ENCODE measurements at places on chromosomes 4 and X.

DNA sequence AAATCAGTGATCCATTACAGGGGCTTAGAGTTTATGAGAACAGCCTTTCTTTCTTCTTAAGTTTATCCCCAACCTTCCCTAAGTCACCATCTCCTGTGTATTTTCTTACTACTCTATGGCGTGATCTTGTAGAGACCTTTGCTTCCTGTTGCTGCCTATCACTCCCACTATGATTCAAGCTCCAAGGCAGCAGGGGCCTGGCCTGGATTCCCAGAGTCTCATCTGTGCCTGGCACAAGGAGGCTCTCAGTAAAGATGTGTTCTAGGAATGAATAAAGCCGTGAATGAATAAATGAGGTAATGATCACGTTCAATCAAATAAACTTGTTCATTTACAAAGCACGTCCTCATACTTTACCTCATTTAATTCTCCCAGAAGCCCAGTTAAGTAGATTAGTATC, 45.4 kb downstream of the CC2D2A start:
- DNase-seq = no peak

DNA sequence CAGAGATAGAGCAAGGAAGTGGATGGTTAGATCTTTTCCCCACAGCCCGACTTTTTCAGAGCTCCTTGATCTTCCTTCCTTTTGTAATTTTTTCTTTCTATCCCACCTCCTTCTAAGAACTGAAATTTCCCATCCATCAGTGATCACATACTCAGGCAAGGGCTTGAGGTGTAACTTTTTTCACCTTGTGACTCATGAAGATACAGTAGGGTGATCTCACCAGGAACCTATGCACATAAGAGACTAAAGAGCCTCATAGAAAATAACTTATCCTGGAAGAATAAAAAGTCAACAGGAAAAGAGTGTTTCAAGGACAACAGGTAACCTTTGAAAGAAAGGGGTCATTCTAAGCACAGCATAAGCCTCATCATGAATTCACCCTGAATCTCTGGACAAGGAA, 131.2 kb upstream of the HCCS start:
- DNase-seq = no peak

DNA sequence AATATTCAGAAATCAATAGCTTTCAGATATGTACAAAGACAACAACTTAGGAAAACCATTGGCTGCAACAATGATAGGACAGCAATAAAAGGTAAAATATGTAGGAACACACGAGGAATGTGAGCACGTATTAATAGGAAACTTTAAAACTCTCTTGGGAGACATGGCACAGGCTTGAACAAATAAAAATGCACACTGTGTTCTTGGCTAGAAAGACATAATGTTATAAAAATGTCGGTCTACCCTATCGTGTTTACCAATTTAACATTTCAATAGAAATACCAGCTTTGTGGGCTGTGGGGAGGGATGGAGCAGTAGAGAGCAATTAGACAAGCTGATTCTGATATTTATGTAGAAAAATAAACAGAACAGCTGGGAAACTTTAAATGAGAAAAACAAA, 69.0 kb upstream of the FAM9B start:
- no peak for DNase-seq

- DNase-seq = no peak
These were observed 125.0 kb downstream of the SPCS3 start for GRCh38 chr4:176444741-176445140.

DNA sequence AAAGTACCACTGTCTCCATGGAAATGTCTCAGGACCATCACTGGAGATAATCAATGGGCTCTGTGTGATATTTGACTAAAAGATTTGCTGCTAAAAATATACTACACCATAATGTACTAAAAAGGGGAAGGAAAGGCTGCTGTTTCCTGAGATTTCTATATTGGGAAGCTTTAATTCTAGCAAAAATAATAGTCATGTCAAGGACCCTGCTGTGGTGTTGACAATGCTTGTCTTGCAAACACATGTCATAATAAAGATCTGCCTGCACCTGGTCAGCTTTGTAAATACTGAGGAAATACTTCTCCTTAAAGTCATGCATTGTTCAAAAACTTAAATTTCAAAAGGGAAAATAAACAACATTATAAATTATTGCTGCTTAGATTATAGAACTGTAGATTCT, 417.9 kb downstream of the GPM6A start:
- DNase-seq = no peak

DNA sequence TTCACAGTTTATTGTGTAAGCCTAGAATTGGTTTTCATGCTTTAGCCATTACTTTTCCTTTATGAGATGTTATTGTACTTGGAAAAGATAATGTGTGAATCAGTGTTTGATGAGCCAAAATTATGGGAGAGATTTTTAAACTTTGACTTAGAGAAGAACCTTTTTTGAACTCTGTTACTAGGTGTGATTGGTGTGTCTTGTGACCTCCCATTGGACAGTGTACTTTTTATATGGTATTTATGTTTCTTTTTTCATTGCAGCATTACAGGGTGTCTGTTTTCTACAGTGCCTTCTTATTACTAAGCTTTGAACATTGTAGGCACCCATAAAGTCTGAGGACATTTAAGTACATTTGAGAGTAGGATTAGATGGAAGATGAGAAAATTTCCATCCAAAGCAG, 91.1 kb downstream of the SLC4A4 start:
- DNase-seq = no peak

GRCh38 chrX:100194082-100194775, 215.8 kb downstream of the PCDH19 start:
- DNase-seq = no peak

DNA sequence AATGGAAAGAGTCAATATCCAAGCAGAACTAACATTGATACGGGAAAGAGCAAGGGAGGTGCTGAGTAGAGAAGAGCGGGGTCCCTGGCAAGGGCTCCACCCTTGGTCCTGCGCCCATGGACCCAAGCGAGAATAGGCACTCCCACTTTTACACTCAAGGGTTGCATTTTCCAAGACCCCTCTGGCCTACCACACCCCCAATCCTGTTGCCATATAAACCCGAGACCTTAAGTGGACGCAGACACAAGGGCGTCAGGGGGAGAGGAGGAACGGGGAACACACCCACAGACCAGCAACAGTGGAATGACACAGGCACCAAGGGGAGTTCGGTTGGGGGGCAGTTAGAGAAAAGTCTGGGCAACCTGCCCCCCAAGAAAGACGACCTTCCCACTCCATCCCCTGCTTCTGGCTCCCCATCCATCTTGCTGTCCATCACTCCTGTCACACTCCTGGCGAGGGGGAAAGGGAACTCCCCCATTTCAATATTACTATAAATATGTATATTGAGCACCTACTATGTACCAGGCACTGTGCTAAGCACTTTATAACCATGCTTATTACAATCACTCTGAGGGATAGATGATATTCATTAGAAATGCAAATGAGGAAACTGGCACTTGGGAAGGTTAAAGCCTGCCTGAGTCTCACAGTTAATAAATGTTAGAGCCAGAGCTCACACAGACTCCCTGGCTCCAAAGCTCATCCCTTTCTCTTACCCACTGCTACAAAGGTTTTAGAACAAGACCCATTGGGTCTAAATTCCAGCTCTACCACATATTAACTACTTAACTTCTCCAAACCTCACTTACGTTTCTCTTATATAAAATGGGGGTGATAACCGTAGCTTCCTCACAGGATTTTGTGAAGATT, 51.7 kb downstream of the SCD5 start:
- no peak for DNase-seq

- peak; percentile 26 for DNase-seq
These were observed 750 bp downstream of the TMEM129 start for GRCh38 chr4:1720163-1720983.

GRCh38 chrX:75989806-75990590, 182.9 kb upstream of the PBDC1 start:
- no peak for DNase-seq

DNA sequence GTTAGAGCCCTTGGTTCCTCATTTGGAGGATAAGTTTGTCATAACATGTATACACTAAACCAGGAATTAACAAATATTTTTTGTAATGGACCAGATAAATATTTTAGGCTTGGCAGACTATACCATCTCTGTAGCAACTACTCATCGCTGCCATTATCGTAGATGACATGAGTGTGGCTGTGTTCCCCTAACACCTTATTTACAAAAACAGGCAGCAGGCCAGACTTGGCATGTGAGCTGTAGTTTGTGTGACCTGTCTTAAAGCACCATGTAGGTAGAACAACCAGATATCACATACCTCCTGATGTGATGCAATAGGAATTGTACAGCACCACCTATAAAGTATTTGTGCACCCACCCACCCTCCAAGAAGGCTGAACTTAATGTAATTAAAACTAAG, 82.0 kb downstream of the RASGEF1B start:
- no peak for DNase-seq

DNA sequence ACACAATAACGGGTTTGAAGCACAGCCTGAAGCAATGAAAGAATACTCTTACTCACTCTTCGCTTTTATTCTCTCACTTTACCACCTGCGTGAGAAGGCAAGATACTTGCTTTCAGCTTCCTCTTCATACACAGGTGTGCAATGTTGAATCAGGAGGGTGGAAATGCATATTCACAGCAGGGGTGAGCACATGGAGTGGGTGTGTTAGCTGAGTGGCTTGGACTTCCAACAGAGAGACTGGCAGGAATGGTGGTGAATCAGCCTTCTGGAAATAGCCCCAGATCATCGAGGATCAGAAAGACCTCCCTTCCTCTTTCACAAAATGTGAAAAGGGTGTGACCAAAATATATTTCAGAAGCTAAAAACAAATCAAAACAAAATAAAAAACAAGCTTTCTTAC, 521.2 kb downstream of the STIM2 start:
- DNase-seq = no peak

- no peak for DNase-seq
These were observed 65.6 kb downstream of the RBPJ start for GRCh38 chr4:26386386-26386785.

All from activated CD8-positive, alpha-beta memory T cell treated with anti-CD3 and anti-CD28 coated beads for 1 hour (primary cell).